ENCODE measurements at places on chromosomes 7 and 10.

DNA sequence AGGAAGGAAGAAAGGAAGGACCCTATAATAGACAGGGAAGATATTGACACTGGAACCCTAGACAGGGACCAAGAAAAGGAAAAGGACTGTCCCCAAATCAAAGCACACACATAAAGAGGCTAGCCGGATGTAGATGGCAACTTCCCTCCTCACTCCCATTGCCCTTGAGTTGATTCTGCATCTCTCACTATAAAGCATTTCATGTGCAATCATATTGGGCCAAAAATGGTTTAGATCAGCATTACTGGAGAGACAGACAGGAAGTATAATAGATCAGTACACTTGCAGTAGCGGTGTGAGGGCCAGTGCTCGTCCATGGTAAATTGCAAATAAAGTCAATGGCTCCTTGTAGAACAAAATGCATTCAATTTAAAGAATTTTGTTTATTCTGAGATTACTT, 8.4 kb downstream of the IFIT3 start:
- DNase-seq = no peak

DNA sequence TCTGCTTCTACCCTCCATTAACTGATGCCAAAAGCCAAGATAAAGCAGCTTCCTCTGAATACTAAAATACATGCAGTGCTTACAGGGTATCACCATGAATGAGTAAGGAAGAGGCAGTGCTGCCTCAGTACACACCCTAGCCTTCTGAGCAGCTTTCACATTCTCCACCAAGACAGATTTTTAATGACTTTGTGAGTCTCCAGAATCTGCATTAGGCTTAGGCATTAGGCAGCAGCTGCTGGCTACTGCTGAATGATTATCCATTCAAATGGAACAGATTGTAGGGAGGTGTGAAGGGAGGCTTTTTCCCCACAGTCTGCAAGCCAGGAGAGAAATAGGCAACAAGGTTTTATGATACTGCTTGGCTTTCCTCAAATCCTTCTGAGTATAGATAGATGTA, 1226.7 kb upstream of the LRRN3 start:
- DNase-seq = no peak

DNA sequence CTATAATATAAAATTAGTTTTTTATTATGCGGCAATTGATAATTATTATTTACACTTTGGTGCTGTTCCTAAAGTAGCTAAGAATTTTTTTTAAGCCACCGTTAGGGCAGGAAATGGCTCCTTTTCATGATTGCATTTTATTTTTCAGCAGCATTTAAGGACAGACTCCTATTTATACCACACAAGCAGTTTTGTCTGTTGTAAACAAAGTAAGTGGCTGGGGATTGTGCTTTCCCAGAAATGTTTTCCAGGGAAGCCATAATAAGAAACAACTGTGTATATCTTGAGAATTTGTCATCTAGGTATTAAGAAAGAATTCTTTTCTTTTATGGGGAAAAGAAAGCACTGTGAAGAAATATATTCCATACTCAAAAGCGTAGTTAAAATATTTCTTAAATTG, 232.0 kb downstream of the VTI1A start:
- no peak for DNase-seq

DNA sequence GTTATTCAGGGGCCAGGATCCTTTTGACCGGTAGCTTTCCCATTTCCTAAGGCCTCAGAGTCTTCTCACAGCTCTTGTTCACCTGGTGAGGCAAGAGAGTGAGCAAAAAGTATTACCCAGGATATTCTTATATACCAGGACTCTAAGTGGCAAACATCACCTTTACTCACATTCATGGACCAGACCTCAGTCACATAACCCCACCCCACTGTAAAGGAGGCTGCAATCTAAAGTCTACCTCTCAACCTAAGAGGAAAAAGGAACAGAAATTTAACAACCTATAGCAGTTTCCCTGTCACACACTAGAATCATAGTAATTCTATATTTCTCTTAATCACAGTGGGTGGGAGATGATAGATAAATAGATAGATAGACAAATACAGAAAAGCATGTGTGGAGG, 176.0 kb upstream of the PTPRZ1 start:
- DNase-seq = no peak
